NCI-H524 treated with DMSO at 0.1 percent for 48 hours (cell line): ENCODE measurements at places on chromosomes 7 and 10.

- no peak for DNase-seq
Observed at GRCh38 chr7:100983451-100984187, 14.3 kb downstream of the MUC12 start.

DNA sequence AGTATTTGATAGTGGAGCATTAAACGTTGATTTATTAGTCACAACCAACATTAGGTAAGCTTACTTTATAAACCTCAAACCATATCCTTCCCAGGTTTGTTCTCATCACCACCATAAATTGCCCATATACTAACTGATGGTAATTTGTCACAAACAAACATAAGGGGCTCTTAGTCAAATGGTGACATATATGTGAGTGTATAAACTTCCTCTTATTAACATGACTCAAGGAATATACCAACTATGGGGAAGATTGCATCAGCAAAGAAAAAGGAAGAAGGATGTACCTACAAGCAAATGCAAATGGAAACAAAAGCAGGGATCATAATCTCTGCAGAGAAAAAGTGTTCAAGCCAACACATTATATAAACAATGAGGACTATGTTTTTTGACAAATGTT, 418.2 kb upstream of the AKR1E2 start:
- DNase-seq = no peak

- no peak for DNase-seq
Observed at GRCh38 chr10:14528450-14528849, 197.7 kb upstream of the FRMD4A start.

GRCh38 chr10:3681642-3682554, 103.1 kb downstream of the KLF6 start:
- DNase-seq = no peak

DNA sequence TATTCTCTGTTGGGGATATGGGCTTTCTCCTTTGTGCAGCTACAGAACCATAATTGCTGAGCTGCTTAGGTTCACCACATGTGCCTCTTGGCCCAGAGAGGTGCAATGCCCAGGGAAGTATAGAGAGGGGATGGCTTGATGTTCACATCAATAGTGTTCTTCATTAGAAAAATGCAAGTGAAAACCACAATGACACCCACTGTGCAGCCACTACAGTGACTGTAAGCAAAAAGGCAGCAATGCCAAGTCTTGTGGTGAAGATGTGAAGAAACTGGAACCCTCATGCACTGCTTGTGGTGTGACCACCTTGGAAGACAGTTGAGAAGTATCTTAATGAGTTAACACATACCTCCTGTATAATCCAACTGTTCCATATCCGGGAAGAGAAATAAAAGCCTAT, 318.9 kb upstream of the ZMIZ1 start:
- DNase-seq = no peak

- DNase-seq = no peak
Observed at GRCh38 chr7:118041251-118041878, 142.6 kb upstream of the LSM8 start.

- no peak for DNase-seq
Observed at GRCh38 chr10:76451911-76452310, 1020.5 kb downstream of the LRMDA start.

DNA sequence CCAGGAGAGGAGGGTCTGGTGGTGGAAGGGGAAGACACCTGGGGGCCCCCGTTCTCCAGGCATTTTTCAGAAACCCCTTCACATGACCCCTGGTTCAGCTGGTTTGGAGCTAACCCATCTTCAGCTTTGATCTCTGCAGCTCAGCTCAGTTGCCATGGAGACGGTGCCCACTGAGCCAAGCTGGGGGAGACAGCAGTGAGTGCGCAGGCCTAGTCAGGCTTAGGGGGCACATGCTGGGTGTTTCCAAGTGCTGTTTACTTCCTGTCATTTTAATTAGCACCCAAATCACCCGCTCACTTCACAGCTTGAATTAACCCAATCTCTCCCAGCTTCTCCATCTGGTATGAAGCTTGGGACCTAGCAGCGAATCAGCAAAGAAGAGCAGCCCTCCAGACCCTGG, 9.0 kb downstream of the SPOCK2 start:
- peak; percentile 37 for DNase-seq

GRCh38 chr7:133234961-133235875, 17.7 kb upstream of the EXOC4 start:
- no peak for DNase-seq

DNA sequence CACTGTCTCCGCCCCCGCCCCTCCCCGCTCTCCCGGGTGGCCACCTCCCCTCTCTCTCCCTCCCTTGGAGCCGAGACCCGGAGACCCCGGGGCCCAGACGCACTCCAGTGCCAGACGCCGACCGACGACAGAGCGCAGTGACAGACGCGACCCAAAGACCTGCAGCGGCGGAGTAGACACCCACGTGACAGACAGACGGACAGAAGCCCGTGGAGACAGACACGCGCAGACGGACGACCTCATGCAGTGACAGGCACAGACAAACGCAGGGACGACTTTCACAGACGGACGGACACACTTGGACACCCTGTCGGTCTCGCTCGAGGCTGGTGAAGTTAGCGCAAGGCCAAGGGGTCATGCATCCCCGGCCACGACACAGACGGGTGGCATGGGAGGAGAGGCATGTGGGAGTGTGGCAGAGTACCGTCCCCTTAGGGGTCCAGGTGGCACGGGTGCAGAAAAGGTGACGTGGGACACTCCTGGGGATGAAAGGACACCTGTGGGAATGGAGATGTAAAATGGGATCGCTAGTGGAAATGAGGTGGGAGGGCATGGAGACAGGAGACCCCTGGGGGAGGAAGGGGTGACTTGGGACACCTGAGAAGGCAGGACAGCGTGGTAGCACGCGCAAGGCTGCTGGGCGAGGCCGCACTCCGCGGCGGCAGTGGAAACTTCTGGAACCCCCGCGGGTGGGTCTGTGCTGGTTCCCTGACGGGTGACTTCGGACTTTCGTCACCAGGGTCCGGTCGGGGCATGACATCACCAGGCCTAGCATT, 456 bp upstream of the ACHE start:
- DNase-seq = no peak

DNA sequence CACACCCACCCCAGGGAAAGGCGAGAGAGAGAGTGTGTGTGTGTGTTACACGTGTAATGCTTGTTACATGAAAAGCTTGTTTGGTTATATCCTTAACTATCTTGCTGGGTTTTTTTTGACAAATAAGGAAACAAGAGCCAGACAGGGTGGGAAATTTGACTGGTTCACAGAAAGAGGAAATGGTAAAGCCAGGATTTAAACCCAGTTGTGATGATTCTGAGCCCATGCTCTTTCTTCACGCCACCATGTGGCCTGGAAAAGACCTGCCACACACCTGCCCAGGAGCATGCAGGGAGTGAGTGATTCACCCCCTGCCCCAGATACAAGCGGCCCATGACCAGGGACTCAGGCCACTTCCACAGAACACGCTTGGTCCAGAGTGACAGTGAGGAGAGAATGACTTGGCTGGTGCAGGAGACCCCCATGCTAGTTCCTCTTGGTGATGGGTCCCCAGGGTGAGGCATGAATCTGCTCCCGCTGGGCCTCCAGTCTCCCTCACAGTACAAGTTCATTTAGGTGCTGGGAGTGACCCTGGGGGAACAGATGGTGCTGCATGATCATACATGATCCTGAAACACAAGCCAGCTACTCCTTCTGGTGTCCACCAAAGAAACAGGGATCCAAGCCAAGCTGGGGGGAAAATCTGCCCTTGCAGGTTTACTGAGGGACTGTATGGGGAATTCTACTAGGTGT, 21.0 kb upstream of the EIF5AL1 start:
- no peak for DNase-seq

DNA sequence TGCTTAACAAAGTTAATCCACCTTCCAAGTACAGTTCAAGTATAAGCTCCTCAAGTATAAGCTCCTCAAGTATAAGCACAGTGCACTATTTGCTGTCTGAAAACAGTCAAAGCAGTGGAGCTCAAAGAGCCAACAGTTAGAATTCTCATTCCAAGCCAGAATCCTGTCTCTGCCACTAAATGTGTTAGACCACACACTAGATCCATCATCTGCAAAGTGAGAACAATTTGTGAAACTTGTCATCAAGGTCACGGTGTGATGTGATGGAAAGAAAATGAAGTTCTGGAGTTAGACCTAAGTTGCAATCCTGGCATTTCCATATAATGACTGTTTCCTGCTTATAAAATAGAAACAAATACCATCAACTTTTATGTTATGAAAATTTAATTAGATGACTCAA, 602.5 kb downstream of the TNS3 start:
- DNase-seq = no peak

GRCh38 chr7:106283831-106284713, 711 bp downstream of the NAMPT start:
- no peak for DNase-seq

DNA sequence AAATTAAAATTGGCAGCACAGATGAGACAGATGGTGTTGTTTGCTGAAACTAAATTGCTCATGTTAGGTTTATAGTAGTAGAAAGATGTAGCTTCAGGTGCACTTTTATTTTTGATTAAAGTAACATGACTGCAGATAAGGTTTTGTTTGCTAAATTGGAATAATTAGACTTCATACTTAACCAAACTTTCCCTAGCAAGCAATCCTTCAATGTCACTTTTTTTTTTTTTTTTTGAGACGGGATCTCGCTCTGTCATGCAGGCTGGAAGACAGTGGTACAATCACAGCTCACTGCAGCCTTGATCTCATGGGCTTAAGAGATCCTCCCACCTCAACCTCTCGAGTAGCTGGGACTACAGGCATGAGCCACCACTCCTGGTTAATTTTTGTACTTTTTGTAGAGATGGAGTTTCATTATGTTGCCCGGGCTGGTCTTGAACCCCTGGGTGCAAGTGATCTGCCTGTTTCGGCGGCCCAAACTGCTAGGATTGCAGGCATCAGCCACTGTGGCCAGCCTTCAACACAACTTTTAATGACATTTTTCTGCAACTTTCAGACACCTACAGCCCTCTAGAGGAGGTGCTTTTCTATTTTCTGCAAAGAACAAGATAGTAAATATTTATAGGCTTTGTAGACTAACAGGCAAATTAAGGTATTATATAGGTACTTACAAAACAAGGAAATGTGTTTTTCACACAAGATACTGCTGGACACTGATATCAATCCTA, 84.8 kb upstream of the CCNY start:
- DNase-seq = no peak

DNA sequence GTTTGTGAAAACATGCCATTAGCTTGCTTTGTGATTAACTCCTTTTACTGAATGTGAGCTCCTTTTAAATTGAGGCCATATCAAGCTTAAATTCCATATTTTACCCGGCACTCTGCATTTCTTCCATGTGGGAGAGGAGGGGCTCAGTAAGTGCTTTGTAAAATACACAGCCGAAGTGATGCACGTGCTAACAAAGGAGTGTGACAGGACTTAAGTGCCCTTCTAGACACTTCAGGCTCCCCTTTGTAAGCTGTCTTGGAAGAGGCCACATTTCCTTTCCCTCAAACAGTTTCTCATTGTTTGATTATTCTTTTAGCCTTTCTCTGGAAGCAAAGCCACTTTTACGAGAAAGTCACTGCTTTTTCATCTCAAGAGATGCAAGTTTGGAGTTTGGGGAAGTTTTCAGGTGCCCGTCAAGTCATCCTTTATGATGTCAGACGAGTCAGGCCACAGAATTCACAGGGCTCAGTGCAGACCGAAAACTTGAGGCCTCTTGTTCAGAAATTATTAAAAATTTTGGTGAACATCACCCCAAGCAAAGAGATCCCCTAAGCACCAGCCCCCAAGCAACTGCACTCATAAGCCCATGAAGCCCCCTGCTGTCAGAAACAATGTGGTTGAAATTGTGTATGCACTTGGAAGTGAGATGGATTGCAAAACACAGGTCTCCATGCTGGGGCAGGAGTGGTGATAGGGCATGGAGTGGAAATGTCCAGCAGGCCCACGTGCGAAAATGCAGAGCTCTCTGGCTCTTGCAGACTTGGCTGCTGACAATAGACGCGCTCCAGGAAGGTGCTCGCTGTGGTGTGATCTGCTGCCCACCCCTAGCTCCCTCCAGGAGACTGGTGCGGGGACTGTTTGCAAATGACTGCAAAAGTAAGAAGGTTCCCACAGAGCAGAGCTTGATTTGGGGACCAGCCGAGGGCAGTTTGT, 11.5 kb downstream of the IKZF1 start:
- no peak for DNase-seq

GRCh38 chr7:6028563-6028962, 2.6 kb upstream of the ANKRD61 start:
- DNase-seq = no peak

DNA sequence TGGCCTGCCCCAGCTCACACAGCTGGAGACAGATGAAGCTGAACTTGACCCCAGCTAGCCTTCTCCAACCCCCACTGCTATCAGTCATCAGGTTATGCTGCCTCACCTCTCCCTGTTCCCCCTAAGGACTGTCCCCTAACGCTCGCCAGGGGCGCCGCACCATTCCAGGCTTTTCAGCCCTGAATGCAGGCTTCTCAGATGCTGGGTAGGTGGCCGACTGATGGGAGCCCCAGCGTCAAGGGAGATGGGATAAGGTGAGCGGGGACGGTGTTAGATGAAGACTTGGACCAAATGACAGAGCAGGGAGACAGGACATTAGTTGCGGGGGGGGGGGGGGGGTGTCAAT, 15.8 kb upstream of the OPALIN start:
- no peak for DNase-seq

DNA sequence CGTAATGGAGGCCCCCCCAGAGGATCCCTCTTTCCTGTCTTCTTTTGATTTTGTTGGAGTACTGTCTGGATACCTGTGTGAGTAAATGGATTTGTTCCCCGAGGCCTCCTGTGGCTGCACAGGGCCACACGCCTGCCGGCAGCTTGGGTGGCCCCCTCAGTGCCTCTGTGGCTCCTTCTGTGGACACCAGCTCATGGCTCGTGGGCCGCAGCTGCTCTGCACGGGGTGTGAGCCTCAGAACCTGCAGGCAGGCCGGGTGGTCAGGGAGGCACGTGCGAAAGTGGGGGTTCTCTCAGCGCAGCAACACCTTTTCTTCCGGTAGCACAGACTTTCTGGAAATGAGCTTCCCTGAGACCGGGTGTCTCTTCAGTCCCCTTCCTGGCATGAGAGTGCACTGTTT, 70.3 kb downstream of the WDR37 start:
- no peak for DNase-seq

GRCh38 chr7:1851721-1852516, 181.8 kb downstream of the ELFN1 start:
- no peak for DNase-seq

GRCh38 chr10:37948210-37948609, 28.2 kb downstream of the ZNF25 start:
- no peak for DNase-seq

DNA sequence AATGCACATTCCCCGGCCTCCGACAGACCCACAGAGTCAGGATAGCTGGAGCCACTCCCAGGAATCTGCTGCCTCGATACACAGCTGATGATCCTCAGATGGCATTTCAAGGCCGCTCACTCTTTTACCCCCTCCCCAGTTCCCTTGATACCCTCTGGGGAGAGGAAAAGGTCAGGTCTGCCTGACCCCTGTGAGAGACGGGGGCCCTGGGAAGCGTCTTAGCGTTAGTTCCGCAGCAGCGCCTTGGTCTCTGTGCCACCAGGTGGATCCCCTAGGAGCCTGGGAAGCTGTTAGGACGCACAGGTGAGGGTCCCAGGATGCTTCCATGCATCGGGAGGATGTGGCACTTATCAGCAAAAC, 420.5 kb upstream of the FOXK1 start:
- no peak for DNase-seq

- DNase-seq = no peak
Observed at GRCh38 chr10:59505926-59506325, 143.6 kb upstream of the FAM13C start.

GRCh38 chr7:111942450-111943081, 263.6 kb downstream of the DOCK4 start:
- no peak for DNase-seq
